Neural progenitor cell (in vitro differentiated cells): ENCODE measurements at places on chromosomes 3 and 15. TPM values are rescaled to one million over a fixed set of nuclear protein-coding genes. Genes with fewer than 3 reads are reported as not detected.

DNA sequence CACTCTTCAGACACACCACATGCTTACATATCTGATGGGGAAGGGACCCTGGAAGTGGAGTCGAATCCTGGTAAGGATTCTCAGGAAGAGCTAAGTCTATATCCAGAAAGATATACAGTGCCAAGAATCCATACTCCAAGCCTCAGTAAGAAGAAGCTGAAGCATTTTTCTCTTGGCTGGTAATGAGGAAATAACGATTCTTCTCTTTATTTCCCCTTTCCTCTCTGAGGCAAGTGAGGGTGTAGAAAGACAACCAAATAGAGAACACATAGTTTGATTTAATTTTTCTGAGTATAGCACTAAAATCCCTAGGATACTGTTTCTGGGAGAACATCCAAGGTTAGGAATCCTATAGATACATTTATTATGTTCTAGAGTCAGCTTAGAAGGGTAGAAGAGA, 857.3 kb downstream of the TUSC7 start:
- no peak for DNase-seq
- H3K4me1 ChIP-seq, result peaks cover 6% of the 10 kb centered on the region
- H3K36me3 ChIP-seq, result no peaks in the 10 kb centered on the region

DNA sequence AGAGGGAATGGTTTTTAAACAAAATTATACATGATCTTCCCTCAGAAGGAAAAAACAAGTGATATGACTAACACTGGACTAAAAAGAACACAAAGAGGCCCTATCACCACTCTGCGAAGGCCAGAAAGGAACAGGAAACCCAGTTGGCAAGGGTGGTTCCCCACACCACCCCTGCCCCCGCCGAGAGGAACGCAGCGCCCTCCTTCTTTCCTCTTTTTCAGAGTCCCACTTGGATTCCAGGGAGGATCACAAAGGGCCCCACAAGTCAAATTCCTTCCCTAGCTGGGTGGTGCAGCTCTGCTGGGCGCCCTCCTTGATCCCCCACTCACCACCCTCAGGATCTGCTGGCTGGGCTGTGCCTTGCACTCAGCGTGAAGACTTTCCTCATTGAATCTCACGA, 29.8 kb downstream of the PLA1A start:
- peak; percentile 36 for DNase-seq
- no peak overlapping the region for H3K4me3 ChIP-seq
- H3K4me1 ChIP-seq, result peaks cover 22% of the 10 kb centered on the region
- no peak overlapping the region for H3K27ac ChIP-seq

GRCh38 chr3:53195066-53195450, 34.0 kb downstream of the PRKCD start:
- no peak for DNase-seq
- no peak overlapping the region for H3K4me3 ChIP-seq
- H3K36me3 ChIP-seq, result no peaks in the 10 kb centered on the region
- H3K4me1 ChIP-seq, result peaks cover 10% of the 10 kb centered on the region

- DNase-seq, result no peak
- H3K4me3 ChIP-seq, result no peak overlapping the region
- H3K36me3 ChIP-seq, result no peaks in the 10 kb centered on the region
- no peak overlapping the region for H3K27ac ChIP-seq
- H3K4me1 ChIP-seq, result no peaks in the 10 kb centered on the region
Measured at GRCh38 chr15:82106679-82107078, 60.9 kb upstream of the MEX3B start.

- peak; percentile 10 for DNase-seq
- peaks cover 14% of the 10 kb centered on the region for H3K4me1 ChIP-seq
- H3K27ac ChIP-seq, result no peak overlapping the region
- no peaks in the 10 kb centered on the region for H3K36me3 ChIP-seq
Measured at GRCh38 chr3:152266221-152266995, 2.3 kb upstream of the MBNL1 start.

GRCh38 chr15:43948691-43949325, 122.0 kb downstream of the WDR76 start:
- no peaks in the 10 kb centered on the region for H3K36me3 ChIP-seq
- H3K4me3 ChIP-seq, result no peak overlapping the region
- DNase-seq, result no peak

DNA sequence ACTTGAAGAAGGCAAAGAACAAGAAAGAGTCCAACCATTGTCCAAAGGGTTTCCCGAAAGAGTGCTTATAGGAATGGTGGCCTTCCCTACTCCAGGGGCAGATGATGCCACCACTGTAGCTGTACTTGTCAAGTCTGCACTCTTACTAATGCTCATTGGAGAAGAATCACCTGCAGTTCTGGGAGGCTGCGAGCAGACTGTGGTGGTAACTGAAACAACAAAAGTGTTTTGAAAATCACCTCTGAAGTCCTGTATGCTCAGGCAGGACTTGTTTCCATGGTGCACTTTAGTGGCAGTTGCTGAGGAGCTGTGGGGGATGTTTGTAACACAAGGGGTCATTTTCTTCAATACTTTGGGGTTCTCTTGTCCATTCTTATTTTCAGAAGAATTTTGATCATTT, 36.0 kb downstream of the USF3 start:
- H3K27me3 ChIP-seq, result no peaks in the 10 kb centered on the region
- H3K36me3 ChIP-seq, result no peaks in the 10 kb centered on the region
- DNase-seq, result no peak
- no peak overlapping the region for H3K27ac ChIP-seq
- H3K4me1 ChIP-seq, result no peaks in the 10 kb centered on the region
- no peak overlapping the region for H3K4me3 ChIP-seq

DNA sequence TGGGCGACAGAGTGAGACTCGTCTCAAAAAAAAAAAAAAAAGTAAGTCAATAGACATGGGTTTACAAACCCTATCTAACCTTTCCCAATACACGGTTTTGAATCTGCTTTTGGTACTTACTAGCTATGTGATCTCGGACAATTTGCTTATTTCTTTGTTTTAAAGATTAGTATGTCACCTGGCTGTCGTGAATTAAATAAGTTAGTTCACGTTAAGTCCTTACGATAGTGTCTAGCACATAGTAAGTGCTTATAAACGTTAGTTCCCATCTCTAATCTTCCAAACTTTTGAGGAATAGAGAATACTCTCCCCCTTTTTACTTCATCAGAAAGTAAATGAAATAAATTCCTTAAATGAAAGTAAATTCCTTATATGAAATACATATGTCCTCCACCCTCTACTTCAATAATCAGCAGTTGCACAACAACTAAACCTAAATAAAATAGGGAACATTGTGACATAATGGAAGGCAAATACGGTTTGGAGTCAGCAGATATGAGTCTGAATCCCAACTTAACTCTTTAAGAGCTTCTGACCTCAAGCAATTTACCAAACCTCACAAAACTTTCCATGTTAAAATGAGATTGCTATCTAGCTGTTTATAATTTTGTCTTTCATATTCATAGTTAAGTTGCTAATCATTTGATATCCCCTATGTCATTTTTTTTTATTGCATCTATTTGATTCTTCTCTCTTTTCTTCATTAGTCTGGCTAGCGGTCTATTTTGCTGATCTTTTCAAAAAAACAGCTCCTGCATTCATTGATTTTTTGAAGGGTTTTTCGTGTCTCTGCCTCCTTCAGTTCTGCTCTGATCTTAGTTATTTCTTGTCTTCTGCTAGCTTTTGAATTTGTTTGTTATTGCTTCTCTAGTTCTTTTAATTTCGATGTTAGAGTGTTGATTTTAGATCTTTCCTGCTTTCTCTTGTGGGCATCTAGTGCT, 134.6 kb downstream of the PEAK1 start:
- peak overlapping the region; percentile 38 for H3K27ac ChIP-seq
- H3K27me3 ChIP-seq, result no peaks in the 10 kb centered on the region
- H3K4me1 ChIP-seq, result peaks cover 12% of the 10 kb centered on the region
- H3K4me3 ChIP-seq, result no peak overlapping the region

Gene ROPN1B
- 0.12 TPM in 1 of 2 replicates, not detected in the other for total RNA-seq
